ENCODE measurements at places on chromosomes 6 and 20.

DNA sequence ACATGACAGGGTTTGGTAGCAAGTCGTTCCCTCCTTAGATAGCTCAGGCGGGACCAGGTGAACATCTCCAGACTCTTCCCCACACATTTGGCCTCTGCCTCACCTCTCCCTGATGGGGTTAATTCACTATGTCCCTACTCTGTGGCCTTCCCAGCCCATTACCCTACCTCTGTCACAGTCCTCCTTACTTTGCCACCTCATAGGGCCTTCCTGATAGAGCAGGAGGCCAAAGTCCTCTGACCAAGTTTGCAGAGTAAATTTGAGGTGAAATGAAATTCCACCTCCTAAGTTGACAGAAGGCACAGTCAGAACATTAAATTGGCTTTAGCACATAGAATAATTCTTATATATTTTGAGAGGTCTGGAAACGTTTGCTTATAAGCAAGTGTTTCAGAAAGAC lies 53.1 kb upstream of the ARMC2 start:
- DNase-seq = no peak

DNA sequence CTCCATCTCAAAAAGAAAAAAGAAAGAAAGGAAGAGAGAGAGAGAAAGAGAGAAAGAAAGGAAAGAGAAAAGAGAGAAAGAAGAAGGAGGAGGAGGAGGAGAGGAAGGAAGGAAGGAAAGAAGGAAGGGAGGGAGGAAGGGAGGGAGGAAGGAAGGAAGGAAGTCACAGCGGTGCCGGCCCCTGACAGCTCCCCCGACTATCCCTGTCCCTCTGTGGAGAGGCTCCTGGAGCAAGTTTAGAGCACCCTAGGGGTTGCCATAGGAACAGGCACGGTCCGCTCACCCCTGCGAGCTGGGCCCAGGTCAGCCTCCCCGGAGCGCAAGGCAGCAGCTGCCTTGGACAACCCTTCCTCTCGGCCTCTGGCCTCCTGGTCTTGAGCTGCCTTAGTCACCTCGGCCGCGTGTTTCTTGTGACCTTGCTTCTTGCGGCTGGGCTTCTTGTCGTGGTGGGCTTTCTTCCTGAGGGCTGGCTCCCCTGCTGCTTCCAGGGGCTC lies 6.8 kb downstream of the BNIP5 start:
- no peak for DNase-seq

- DNase-seq = no peak
Observed at GRCh38 chr6:170294298-170294730, 3.4 kb upstream of the DLL1 start.

DNA sequence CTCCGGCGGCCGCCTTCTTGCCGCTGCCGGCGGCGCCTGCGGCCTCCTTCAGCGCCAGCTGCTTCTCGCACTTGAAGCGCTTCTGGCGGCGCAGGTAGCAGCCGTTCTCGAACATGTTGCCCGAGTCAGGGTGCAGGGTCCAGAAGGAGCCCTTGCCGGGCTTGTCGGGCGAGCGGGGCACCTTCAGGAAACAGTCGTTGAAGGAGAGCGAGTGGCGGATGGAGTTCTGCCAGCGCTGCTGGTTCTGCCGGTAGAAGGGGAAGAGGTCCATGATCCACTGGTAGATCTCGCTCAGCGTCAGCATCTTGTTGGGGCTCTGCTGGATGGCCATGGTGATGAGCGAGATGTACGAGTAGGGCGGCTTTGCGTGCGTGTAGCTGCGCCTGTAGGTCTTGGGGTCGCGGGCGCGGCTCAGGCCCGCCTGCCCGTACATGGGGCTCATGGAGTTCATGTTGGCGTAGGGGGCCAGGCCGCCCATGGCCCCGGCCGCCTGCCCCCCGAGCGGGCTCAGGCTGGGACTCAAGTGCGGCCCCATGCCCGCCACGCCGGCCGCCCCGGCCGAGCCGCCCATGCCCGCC lies 1.9 kb downstream of the FOXA2 start:
- DNase-seq = no peak

DNA sequence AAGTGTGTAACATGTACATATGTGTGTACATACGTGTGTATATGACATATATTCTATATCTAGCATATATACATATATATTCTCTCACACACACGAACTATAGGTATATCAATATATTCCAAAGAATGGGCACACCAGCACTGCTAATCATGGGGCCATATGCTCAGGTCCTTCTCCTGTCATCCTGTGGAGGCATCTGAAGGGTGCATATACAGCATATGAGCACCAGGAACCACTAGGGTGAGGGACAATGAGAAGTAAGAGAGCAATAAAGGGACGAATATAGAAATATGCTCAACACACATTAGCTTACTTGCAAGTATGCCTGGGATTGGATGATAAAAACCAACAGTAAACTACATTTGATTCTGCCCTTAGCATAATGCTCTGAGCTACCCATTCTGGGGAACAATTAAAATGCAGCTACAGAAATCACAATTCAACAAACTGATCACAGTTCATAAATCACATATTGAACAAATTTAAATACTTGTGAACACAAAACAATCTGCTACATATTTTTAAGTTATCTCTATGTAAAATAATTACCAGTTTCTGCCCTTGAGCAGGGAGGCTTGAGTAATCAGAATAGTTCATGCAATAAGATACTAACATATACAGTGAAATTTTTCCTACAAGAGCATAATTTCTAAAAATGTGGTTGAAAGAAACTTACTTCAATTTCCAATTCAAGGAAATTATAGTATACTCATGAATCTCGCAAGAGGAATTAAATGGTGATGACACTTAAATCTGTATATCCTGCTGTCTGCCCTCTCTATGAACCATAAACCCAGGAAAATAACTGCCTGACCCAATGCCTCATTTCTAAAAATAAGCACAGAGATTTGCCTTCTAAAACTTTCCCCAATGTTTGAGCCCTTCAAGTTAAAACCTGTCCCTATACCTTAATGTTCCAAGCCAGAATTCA lies 272.2 kb upstream of the THEMIS start:
- DNase-seq = no peak

DNA sequence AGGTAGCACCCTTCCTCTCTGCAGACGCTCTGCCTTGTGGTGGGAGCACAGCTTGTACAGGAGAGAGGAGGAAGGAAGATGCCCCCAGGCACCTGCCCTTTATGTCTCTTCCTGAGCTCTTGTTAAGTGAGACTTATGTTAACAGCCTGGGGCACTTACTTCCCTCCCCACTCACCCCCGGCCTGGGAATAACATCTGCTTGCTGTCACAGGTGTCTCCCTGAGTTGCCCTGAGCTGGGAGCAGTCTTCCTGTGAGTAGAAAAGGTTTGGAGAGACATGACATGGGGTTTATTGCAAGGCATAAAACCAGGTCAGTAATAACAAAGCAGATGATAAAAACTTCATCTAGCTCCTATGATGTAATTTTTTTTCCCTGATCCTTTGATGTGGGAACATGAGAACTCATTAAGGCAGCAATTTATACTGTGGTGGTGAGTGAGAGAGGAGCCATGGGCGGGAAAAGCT lies 1.9 kb downstream of the SSTR4 start:
- DNase-seq = no peak

GRCh38 chr20:276620-277495 lies 13.7 kb downstream of the C20orf96 start:
- no peak for DNase-seq

DNA sequence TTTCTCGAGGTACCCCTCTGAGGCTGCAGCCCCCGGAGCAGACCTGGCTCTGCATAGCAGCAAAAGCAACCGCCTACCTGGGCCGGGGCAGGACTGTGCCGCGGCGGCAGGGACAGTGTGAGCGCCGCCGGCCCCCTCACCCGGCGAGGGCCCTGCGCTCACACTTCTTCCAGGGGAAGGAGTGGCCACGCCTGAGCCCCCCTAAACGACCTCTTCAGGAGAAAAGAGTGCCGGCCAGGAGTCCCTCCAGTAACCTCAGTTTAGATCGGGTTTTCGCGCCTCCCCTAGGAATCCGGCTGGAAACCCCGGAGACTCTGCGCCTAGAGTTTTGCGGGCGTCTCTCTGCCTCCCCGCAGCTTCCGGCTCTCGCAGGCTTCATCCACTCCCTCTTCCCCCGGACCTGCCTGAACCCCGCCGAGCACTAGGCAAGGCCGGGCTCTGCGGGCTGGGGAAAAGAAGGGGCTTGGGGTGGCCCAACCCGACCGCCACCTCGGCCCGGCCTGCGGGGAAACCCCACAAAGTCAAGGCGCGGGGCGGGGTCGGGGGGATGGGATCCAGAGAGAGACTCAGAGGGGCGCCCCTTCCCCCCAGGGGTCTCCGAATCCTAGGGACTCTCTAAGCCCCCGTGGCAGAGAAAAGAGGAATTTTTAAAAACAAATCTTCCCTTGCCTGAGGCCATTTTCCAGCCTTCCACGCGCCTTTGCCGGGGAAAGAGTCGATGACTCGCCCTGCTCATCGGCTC lies 558 bp downstream of the LINC00237 start:
- DNase-seq = no peak

- DNase-seq = no peak
Observed at GRCh38 chr6:139982652-139983295, 608.3 kb upstream of the CITED2 start.

GRCh38 chr6:42366999-42367352 lies 84.8 kb downstream of the TRERF1 start:
- no peak for DNase-seq

Measured in stimulated activated CD8-positive, alpha-beta memory T cell treated with anti-CD3 and anti-CD28 coated beads, Interleukin-15, amount 100 ng/mL, for 4 hours (primary cell).